Cortex of kidney (tissue), 1 donor: ENCODE measurements at places on chromosomes 2 and 18.
A peak's percentile ranks its signal among the peaks of the same experiment; 100 is the strongest.

- no peak for DNase-seq
Measured at GRCh38 chr2:69564604-69565003, 78.9 kb downstream of the AAK1 start.

DNA sequence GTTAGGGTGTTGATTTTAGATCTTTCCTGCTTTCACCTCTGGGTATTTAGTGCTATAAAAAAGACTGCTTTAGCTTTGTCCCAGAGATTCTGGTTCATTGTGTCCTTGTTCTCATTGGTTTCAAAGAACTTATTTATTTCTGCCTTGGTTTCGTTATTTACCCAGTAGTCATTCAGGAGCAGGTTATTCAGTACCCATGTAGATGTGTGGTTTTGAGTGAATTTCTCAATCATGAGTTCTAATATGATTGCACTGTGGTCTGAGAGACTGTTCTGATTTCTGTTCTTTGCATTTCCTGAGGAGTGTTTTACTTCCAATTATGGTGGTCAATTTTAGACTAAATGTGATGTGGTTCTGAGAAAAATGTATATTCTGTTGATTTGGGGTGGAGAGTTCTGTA lies 167.1 kb upstream of the KYNU start:
- no peak for DNase-seq

DNA sequence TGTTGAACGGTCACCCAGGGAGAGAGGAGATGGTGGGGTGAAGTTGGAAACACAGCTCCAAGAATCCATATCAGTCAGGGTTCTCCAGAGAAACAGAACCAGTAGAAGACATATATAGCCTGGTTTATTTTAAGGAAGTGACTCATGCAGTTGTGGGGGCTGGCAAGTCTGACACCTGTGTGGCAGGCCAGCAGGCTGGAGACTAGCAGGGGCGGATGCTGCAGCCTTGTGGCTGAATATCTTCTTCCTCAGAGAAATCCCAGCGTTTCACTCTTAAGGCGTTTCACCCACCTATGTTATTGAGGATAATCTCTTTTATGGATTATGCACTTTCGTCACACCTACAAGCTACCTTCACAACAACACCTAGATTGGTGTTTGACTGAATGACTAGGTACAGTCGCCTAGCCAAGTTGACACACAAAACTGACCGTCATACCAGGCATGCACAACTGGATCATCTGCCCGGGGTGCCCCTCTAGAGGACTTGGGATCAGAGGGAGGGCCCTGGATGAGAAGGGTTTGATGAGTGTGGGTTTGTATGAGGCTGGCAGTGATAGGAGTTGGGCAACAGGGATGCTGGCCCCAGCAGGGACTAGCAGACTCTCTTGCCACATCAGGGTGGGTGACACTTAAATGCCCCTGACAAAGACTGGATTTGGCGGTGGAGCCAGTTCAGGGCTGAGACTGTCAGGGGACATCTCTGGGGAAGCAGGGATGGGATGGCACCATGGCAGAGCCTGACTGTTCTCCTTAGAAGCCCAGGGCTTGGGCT lies 23.4 kb downstream of the MROH2A start:
- DNase-seq: no peak

- DNase-seq: no peak
Measured at GRCh38 chr18:44803019-44803650, 122.4 kb downstream of the SETBP1 start.

GRCh38 chr2:85917887-85918795 lies 29.4 kb upstream of the ST3GAL5 start:
- DNase-seq: no peak

- DNase-seq: no peak
Measured at GRCh38 chr2:229780856-229781773, 66.8 kb upstream of the DNER start.

DNA sequence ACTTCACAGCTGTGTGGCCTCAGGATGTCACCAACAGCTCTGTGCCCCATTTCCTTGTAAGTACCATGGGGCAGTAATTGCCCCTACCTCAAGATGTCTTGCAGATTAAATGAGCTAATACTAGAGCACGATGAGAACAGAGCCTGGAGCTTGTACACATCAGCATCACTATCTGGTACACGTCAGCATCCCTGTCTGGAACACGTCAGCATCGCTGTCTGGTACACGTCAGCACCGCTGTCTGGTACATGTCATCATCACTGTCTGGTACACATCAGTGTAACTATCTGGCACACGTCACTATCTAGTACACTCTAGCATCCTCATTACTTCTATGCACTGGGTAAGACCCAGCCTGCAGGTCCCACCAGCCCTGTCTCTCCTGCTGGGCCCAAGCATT lies 37.2 kb downstream of the AQP12A start:
- no peak for DNase-seq

GRCh38 chr2:73933194-73933593 lies 6.5 kb downstream of the DGUOK start:
- DNase-seq: no peak

DNA sequence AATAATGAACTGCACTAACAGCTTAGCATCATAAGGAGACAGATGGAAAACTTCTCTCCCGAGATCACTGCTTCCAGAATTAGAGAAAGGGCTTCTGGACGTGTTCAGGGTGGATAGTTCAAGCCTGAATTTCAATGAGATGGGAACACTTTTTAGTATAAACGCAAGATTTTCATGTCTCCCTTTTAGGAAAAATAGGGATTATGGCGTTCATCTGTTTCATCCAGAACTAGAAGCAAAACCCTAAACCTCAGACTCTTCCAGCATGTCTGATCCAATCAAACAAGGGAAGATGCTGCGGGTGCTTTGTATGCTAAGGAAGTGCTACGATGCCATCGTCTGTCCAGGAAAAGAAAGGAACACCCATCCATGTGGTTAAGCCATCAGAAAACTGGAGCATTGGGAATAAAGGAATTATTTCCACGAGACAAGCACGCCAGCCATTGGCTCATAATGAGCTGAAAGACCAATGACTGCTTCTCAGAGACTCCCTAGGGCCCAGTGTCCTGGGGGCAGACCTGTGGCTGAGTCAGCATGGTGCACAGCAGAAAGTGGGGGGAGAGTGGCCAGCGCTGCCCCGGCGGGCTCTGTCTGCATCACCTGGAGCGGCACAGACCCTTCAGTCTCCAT lies 65.9 kb upstream of the AFF3 start:
- DNase-seq: no peak

- no peak for DNase-seq
Measured at GRCh38 chr2:173858291-173858731, 106.9 kb downstream of the SP3 start.

GRCh38 chr2:127106991-127107621 lies at the start of gene BIN1:
TSS of gene BIN1 (minus strand) at chr2:127107154. CDS start at chr2:127106943, 211 bp downstream.
- peak; percentile 64 for DNase-seq

- no peak for DNase-seq
Measured at GRCh38 chr2:88599527-88599926, 27.7 kb downstream of the EIF2AK3 start.

DNA sequence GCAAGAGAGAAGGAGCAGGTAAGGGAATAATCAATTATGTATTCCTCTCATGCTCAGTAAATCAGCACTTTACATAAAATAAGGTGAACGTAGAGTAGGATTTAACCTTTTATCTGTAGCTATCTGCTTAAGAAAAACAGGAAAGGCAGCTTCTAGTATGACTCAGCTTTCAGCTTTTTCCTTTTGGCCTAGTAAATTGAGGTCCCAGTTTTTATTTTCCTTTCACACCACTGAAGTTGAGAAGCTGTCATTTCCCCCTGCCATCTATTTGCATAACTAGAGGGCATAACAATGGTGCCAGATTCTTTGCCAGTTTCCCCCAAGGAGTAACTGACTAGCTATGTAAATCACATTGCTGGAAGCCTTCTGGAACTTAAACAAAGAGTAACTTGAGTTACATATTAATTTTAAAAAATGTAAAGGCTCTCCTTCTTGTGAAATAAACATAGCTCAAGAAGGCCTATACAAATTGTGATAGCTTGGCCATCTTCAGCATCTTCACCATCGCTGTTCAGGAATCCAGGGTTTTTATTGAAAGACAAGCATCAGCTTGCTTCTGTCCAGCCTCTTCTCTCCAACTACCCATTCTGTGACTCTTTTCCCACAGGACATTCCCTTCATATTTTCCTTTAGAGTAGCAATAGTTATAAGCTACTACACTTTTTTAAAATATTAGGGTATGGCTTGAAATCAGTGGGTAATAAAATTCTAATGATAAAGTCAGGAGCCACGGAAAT lies 97.0 kb downstream of the KYNU start:
- no peak for DNase-seq

- DNase-seq: no peak
Measured at GRCh38 chr2:135676031-135676430, 65.6 kb upstream of the UBXN4 start.

GRCh38 chr18:47484068-47484467 lies 232.6 kb upstream of the SKOR2 start:
- DNase-seq: no peak

DNA sequence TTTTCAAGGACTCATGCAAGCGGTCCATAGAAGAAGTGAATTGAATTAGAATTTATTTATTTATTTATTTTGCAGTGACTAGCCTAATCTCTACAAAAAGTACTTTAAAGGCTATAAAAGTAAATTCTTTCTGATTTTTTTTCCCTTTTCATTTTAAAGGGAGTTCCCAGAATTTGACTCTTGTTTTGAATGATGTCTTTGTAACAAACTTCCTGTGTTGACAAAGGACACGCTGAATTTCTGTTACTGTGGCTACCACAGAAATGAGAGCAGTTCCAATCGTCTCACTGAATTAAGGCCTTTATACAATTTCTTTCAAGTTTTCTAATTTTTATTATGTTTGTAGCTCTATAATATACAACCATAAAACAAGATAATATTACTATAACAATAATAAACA lies 46.3 kb upstream of the LPIN2 start:
- no peak for DNase-seq

DNA sequence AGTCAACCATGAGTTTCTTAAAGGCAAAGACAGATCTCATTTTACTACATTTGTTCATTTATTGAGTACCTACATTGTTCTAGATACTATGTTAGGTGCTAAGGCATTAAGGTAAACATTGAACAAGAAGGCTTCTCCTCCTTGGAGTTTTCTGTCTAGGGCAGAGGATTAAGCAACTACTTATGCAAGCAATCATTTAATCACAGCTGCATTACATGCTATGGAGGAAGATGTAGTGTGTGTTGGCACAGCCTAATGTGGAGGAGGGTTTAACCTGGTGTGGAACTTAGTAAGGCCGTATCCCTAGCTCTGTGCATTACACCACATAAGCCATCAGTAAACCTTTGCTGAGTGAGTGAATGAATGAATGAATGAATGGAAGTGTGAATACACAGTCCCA lies 106.5 kb upstream of the MAP3K20 start:
- no peak for DNase-seq

- no peak for DNase-seq
Measured at GRCh38 chr2:196259507-196260481, 88.4 kb upstream of the STK17B start.

DNA sequence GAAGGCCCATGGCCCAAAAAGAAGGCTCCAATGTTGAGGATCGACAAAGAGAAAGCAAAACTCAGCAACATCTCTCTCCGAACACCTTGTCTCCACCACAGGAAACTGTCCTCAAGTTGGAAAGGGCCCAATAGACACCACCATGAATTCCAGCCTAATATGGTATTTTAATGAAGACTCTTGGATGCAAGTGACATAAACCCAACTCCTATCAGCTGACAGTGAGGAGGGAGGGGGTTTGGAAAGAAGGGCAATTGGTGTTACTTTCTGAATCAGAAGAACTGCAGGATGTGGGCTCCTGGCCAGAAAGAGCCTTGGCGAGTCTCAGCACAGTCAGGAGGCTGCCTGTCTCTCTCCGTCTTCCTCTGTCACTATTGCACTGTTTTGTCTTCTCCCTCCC lies 40.3 kb upstream of the SIGLEC15 start:
- DNase-seq: no peak

GRCh38 chr2:44290261-44290660 lies 15.0 kb downstream of the SLC3A1 start:
- DNase-seq: no peak

DNA sequence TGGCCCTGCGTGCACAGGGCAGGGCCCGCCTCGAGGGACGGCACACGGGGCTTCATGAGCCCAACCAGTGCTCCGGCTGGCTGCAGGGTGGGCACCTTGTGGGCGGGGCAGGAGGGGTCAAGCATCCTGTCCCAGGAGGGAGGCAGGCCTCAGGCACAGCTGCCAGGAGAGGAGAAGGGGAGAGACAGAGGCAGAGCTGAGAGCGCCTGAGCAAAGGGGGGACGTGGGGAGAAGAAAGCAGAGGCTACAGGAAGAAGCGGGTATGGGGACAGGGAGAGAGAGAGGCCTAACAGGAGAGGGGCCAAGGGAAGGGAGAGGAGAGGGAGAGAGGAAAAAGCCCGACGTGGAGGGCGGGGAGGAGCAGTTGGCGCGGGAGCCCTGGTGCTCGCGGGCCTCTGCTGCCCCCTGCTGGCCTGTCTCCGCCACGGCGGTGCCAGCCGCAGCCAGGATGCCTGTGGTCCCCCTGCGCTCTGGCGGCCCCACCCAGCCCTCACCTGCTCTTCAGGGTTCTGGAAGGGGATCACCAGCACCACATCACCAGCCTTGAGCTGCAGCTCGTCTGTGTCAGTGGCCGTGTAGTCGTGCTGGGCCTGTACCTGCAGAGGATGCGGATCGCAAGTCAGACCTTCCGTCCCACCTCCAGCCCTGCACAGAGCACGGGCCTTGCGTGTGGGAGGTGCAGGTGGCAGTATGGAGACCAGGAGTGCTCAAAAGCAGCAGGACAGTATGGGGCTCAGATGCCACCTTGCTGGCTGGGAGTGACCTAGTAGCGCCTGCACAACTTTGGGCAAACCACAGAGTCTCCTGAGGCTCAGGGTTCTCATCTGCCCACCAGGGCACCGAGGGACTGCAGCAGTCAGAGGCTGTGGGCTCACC lies 56.8 kb downstream of the BIN1 start:
- DNase-seq: no peak

DNA sequence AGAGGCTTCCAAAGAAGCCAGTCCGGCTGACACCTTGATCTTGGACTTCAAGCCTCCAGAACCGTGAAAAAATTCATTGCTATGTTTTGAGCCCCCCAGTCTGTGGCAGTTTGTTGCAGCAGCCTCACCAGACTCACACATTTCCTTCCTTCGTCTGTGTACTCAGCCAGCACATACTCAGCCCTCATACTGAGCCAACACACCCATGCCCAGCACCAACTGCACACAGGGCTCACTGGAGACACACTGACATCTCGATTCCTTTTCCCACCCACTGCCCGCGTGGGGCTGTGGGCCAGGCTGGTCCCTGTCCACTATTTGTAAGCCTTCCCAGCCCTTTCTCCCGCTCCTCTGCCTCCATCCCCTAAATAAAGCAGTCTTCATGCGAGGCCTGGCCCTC lies 24.1 kb upstream of the NMUR1 start:
- DNase-seq: no peak

- DNase-seq: no peak
Measured at GRCh38 chr2:80053522-80054345, 250.8 kb downstream of the LRRTM1 start.

DNA sequence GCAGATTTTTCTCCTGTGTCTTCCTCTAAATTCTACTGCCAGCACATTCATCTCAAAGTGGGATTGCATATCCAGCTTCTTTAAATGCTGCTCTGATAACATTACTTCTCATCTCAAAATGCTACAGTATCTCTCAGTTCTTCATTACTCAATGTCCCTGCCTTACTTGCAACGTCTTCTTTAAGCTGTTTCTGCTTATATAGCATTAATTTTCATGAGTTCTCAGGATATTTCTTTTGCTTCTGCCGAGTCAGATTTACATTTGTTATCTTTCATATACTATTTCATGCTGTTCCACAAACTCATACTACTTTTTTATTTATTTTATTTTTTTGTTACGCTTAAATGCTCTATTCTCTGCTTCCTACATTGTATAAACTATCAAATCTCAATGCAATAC lies 1223.5 kb upstream of the FAM98A start:
- DNase-seq: no peak
